ENCODE measurements at places on chromosomes 12 and 14.

DNA sequence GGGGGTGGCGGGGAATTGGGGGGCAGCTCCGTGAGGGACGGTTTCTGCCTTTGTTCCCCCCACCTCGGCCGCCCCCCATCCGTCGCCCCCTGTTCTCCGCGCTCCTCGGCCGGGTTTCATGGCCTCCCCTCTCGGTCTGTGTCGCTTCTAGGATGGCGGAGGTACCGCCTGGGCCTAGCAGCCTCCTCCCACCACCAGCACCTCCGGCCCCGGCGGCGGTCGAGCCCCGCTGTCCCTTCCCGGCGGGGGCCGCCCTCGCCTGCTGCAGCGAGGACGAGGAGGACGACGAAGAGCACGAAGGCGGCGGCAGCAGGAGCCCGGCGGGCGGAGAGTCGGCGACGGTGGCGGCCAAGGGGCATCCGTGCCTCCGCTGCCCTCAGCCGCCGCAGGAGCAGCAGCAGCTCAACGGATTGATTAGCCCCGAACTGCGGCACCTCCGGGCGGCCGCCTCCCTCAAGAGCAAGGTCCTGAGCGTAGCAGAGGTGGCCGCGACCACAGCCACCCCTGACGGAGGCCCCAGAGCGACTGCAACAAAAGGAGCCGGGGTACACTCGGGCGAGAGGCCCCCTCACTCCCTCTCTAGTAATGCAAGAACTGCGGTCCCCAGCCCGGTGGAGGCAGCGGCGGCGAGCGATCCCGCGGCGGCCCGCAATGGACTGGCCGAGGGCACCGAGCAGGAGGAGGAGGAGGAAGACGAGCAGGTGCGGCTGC lies 575 bp downstream of the NAA30 start:
- DNase-seq: peak; percentile 3

DNA sequence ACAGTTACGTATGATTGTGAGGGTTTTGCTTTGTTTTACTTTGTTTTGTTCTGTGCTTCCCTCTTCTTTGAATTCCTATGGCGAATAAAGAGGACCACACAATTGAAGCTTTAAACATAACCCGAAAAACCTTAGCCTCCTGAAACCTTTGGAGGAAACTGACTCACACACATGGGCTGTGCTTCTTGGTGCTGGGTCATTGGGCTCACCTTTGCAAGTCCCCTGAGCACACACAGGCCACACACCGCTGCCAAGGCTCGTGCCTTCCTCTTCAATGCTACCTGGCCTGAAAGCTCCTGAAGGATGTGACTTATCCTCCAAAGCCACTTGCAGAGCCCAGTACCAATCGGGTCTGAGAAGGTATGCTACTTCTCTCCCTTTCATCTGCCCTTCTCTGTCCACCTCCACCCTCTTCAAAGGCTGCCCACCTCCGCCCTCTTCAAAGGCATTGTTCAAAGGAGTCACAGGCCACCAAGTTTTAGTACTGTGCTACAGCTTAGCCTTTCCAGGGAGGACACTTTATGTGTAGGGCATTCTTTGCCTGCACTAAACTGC lies 114.6 kb downstream of the FOXN3 start:
- no peak for DNase-seq

DNA sequence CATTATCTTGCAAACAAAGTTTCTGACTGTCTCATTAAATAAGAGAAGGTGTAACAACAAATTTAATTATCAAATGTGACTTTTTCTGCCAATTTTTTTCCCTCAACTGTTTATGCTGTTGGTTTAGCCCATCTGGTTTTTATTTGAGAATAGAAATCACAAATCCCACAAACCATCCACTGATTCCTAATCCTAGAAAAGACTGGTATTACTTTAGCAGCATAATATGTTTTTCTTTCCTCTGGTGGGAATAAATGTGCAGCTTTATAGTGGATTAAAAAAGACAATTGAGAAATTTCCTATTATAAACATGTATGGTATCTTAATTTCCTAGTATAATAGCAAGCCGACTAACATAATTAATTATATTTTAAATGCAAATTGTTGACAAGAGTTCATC lies 257.9 kb upstream of the FOXN3 start:
- DNase-seq: no peak

GRCh38 chr14:105042813-105043212 lies 21.9 kb upstream of the CDCA4 start:
- no peak for DNase-seq

- no peak for DNase-seq
Measured at GRCh38 chr12:67765776-67766766, 117.5 kb downstream of the DYRK2 start.

- no peak for DNase-seq
Measured at GRCh38 chr12:71135812-71136176, 22.0 kb downstream of the TSPAN8 start.

- no peak for DNase-seq
Measured at GRCh38 chr12:68198507-68199086, 27.0 kb downstream of the IL26 start.

- no peak for DNase-seq
Measured at GRCh38 chr14:36173161-36173560, 3.4 kb downstream of the PTCSC3 start.

GRCh38 chr14:89466944-89467343 lies 49.9 kb upstream of the FOXN3 start:
- DNase-seq: no peak
